ENCODE measurements at places on chromosomes 3 and 15.

GRCh38 chr15:51623386-51623938, 891 bp upstream of the DMXL2 start:
- DNase-seq = no peak

GRCh38 chr3:178422406-178422805, 113.8 kb upstream of the KCNMB2 start:
- no peak for DNase-seq

DNA sequence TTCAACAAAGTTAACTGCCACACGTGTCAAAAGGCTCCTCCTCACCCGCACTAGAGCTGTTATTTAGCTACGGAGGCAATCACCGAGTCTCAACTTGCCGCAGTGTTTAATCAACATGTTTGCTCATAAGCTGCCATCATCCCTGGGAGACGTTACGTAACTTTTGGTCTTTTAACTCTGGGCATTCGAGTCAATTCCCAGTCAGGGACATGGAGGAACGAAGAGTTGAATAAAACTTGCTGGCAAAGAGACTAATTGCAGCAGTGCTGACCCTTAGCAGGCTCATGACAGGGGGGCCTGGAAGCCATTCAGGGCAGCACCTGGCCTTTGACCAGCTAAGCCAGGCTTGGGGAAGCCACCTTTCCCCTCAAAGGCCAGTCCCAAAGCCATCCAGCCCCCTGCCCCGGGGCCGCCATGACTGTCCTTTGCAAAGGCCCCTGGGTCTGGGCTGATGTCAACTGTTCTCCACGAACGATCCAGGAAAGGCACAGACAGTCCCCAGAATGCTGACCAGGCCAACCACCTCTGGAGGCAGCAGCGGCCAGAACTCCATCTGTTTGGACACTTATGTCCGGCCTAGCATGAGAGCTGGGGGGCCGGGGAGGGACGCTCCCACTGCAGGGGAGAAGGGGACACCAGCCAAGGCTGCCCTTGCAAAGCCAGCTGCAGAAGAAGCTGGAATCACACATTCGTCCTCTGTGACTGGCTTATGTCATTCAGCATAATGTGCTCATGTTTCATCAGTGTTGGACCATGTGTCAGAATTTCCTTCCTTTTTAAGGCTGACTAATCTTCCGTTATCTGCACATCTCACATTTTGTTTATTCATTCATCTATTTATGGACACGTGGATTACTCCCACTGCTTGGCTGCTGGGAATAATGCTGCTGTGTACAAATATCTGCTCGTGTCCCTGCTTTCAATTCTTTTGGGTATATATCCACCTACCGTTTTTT, 43.7 kb downstream of the PCSK6 start:
- DNase-seq = no peak

GRCh38 chr15:71117714-71118305, 2.5 kb downstream of the THSD4 start:
- DNase-seq = no peak

- DNase-seq = no peak
Observed at GRCh38 chr3:110564674-110565073, 506.9 kb upstream of the NECTIN3 start.

GRCh38 chr15:31391687-31392671, 65.3 kb downstream of the KLF13 start:
- DNase-seq = no peak

GRCh38 chr3:186171521-186171920, 62.6 kb upstream of the ETV5 start:
- DNase-seq = no peak

DNA sequence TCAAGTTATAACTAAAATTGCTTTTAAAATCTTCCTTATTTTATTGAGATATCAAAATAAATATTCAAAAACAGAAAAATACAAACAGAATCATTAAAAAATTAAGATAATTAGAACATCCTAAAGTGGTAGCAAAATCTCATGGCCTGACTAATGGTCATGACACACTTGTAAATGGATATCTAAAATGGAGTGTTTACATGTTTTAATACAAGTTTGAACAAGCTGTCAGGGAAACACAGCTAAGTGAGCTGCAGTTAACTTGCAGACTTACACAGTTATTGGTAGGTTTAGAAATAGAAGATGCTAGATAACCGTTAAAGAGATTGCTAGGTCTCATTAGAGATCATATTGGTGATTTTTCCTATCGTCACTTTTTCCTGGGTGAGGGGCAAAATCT, 242.3 kb downstream of the LPP start:
- no peak for DNase-seq

GRCh38 chr15:68417897-68418296, 14.1 kb downstream of the ITGA11 start:
- DNase-seq = no peak

DNA sequence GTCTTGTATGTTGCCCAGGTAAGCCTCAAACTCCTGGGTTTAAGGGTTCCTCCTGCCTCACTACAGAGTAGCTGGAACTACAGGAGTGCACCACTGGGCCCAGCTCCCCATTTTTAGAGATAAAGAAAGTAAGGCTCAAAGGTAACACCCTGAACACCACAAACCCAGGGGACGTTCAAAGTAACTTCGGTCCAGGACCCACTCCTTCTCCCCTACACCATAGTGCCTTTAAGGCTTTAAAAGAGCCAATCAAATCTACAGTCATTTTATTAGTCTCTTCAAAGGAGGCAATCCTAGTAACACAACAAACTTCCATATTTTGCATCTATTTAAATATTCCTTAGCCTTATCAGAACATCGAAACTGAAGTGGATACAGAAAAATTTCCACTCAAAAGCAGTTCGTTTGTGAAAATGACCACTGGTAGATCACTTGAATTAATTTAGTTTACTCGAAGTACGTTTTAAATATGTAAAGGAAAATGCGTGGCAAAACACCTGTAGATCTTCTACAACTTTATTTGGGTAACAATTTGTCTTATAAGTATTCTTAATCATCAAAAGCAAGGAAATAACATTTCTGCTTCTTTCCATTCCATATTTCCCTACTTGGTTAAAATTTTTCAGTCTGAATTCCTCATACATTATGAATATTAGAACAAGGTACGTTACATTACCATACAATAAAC, 1.8 kb downstream of the STAG1 start:
- no peak for DNase-seq

DNA sequence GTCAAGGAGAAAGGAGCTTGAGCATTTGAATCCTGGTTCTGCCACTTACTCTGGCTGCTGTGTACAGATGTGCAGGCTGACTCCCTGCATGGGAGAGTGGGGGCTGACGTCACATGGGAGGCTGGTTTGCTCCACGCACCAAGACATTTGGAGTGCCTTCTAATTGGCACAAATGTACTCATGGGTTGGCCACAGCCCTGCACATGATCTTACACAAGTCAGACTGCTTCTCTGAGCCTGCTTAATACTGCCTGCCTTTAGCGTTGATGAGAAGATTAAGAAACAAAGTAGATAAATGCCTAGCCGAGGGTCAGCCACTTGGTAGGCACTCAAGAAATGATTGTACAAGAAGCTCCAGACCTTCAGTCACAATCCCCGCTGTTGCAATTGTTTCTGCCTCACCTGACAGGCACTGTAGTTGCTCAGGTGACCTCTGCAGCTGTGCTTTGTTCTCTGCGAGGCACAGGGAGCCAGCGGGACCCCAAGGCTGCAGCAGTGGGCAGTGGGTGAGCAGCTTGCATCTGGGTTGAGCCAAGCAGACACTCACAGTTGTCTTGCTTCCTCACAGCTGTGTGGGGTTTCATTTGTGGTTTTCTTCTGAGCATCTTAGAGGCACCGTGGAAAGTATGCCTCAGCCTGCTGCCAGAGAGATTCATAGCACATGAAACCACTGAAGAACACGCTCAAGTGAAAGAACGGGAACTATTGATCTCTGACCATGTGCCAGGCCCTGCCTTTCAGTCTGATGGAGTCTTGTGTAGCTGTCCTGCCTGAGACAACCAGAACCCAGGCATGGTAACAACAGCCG, 33.1 kb downstream of the GRK7 start:
- no peak for DNase-seq

DNA sequence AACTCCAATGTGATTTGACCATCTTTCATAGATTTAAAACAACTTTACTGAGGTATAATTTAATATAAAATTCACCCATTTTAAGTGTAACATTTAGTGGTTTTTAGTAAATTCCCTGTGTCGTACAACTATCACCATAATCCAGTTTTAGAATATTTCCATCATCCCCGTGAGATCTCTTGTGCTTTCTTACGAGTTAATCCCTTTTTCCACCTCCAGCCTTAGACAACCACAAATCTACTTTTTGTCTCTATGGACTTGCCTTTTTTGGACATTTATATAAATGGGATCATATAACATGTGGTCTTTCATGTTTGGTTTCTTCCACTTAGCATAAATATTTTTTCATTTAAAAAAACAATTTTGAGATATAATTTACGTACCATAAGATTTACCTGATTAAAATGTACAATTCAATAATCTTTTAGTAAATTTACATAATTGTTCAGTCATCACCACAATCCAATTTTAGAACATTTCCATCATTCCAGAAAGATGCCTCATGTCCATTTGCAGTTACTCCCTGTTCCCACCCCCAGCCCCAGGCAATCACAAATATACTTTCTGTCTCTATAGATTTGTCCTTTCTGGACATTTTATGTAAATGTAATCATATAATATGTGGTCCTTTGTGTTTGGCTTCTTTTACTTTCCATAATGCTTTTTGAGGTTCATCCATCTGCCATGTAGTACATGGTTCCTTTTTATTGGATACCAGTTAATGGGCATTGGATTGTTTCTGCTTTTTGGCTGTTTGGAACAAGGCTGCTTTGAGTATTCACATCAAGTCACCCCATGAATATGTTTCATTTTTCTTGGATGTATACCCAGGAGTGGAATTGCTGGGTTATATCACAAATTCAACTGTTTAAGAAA, 3.1 kb downstream of the OXSR1 start:
- no peak for DNase-seq

- DNase-seq = no peak
Observed at GRCh38 chr3:119236756-119237155, 3.9 kb downstream of the B4GALT4 start.

DNA sequence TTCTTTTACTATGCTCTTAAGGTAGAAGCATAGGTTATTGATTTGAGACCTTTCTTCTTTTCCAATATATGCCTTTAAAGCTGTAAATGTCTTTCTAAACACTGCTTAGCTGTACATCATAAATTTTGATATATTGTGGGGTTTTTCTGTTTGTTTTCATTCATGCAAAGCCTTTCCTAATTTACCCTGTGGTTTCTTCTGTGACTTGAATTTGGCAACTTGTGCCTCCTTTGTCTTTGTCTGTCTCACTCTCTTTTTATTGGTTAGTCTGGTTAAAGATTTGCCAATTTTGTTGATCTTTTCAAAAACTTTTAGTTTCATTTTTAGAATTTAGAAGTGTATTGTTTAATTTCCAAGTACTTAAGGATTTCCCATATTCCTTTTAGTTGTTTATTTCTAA, 343.1 kb downstream of the OXSM start:
- DNase-seq = no peak

DNA sequence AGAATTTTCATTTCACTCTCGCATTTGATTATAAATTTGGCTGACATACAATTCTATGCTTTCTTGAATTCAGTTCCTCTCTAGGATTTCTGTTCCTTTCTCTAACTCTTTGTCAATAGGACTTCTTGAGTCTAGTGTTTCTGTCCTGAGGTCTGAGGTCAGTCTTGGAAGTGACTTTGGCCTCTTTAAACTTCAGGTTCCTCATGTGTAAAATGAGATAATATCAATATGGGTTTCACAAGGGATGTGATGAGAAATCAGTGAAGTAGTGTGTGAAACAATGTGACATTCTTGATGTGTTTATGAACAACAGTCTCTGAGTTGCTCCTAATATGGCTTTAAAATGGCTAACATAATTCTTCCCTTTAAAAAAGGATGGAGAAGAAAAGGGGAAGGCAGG, 92.2 kb downstream of the SV2B start:
- no peak for DNase-seq

DNA sequence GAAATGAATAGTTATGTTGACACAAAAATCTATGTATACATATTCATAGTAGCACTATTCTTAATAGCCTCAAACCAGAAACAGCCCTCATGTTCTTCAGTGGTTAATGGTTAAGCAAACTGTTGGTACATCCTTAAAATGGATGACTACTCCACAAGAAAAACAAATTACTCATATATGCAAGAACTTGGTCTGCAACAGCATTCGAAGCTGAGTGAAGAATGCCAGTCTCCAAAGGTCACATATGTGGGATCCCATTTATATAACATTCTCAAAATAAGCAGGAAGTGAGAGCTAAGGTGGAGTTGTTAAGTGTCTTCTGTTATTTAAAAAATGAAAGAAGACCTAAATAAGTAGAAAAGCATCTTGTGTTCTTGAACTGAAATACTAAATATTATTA, 365.7 kb downstream of the GABRG3 start:
- DNase-seq = no peak

DNA sequence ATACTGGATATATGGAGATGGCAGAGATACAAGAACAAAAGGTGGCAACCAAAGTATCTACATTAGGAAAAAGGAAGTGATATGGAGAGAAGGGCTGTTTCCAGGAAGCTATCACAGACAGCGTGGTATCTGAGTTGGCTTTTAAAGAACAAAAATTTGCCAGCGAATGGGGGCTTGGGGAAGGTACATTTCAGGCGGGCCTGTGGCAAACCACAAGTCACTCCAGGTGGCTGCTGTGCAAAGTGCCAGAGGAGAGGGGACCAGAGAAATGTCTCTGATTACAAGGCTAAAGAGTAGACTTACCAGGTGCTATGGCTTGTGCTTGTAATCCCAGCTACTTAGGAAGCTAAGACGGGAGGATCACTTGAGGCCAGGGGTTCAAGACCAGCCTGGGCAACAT, 91.1 kb downstream of the MSL2 start:
- DNase-seq = no peak

DNA sequence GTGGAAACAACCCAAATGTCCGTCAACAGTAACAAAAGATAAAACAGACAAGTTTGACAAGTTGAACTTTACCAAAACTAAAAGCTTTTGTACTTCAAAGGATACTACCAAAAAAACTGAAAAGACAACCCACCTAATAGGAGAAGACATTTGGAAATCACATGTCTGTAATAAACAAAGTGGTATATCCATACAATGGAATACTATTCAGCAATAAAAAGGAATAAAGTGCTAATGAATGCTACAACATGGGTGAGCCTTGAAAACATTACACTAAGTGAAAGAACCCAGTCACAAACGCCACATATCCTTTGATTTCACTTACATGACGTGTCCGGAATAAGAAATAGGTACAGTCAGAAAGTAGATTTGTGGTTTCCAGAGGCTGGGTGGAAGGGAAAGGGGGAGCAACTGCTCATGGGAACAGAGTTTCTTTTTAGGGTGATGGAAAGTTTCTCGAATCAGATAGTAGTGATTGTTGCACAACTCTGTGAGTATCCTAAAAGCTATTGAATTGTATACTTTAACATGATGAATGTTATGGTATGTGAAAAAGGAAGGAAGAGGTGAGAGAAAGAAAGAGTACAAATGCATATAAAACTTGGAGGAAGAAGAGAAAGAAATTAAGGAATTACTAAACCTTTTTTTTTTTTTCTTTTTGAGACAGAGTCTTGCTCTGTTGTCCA, 72.7 kb upstream of the ABHD2 start:
- no peak for DNase-seq

GRCh38 chr3:52650439-52650838, 35.3 kb downstream of the PBRM1 start:
- DNase-seq = no peak

- no peak for DNase-seq
Observed at GRCh38 chr15:27705056-27705455, 394.1 kb downstream of the OCA2 start.

GRCh38 chr3:194570235-194570634, 63.0 kb downstream of the TMEM44 start:
- DNase-seq = no peak
